Stimulated activated memory B cell treated with anti-CD40 and anti-IgM and Interleukin-4, amounts not matched to agents 10 μg/mL and 1 μg/mL and 100 μg/mL, for 72 hours (primary cell): ENCODE measurements at places on chromosomes 2 and 18.

DNA sequence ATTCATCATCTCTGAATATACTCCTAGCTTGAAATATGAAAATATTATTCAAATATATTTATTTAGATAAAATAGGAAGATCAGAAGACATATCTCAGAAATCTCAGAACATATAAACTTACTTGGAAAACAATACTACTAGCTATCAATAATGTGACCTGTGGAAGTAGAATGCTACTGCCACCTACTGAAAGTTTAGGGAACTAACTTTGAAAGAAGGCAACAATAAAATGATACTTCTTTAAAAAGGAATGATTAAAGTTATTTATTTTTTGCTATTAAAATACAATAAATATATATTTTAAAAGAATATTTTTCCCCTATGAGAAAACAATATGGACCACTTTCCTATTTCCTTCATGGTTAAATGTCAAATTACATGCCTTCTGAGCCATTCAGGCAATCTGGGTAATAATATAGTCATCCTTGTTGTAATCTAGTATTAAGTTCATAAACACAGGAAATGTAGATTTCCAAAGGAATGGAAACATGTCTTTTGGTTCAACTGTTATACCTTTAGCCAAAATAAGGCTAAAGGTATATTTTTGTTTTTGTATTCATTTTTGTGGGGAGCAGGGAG is 26.0 kb downstream of the ACADL start:
- no peak for ATAC-seq

- ATAC-seq: no peak
Observed at GRCh38 chr2:240421381-240421780, 14.1 kb upstream of the GPC1 start.

- ATAC-seq: no peak
Observed at GRCh38 chr2:238785528-238785860, 62.4 kb upstream of the TWIST2 start.

DNA sequence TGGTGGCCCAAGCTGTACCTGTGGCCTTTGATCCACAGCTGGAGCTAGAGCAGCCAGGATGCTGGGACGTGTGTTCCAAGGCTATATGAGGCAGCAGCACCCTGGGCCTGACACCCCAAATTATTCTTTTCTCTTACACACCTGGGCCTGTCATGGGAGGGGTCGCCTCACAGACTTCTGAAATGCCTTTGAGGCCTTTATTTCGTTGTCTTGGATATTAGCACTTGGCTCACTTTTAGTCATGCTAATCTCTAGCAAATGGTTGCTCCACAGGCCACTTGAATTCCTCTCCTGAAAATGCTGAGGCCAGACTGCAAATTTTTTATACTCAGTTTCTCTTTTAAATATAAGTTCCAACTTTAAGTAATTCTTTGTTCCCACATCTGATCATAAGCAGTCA is 22.0 kb upstream of the IL1R2 start:
- no peak for ATAC-seq

GRCh38 chr18:582465-582864 is 2.3 kb downstream of the CETN1 start:
- ATAC-seq: no peak

DNA sequence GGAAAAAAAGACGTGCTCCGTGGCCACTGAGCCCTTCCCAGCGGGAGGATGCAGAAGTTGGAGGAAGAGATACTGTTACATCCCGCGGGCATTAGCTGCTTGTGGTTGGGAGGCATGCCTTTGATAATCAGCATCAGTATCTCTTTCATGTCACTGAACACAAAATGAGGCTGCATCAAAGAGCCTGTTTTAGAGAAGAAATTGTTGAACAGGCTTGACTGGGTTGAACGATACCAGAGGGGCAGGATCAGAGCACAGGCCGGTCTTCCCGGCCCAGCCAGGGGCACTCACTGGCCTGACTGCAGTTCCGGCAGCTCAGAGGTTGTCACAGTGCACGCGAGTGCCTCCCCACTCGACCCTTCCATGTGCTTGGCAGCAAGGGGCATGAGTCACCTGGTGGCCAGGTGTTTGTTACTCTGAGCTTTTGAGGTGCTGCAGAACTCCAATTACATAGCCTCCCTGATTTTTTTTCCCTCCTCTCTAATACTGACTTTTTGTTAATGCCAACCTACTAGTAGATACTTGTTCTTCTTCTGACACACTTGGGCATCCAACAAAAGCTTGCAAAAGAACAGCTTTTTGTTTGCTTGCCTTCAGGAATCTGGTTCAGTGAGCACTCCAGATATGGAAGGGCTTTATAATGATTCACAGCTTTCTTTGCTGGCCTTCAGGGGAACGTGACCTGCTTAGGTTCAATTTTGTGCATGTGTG is 121.6 kb downstream of the VAPA start:
- ATAC-seq: no peak

DNA sequence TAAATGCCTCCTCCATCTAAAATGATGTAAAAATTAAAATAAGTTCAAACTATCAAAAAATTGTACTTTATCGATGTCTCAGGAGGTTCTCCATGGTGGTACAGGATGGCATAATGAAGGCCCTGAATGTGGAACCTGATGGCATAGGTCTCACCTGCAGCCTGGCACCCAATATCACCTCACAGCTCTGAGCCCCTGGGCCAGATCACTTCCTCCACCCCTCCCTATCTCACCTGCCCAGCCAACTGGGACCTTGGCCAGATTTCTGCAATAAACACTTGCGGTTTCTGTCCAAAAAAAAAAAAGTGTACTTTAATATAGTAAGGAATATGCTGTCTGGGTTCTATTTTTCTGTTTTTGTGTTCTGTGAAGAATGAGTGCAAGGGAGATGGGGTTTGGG is 6.7 kb upstream of the RBM45 start:
- no peak for ATAC-seq

GRCh38 chr2:86779971-86780370 is 10.7 kb downstream of the CD8A start:
- ATAC-seq: no peak
